ENCODE measurements at places on chromosomes 13 and 19. TPM values are rescaled to one million over a fixed set of nuclear protein-coding genes. Genes with fewer than 3 reads are reported as not detected.

GRCh38 chr19:38516802-38517201, 83.3 kb downstream of the RYR1 start:
- no peak for DNase-seq

DNA sequence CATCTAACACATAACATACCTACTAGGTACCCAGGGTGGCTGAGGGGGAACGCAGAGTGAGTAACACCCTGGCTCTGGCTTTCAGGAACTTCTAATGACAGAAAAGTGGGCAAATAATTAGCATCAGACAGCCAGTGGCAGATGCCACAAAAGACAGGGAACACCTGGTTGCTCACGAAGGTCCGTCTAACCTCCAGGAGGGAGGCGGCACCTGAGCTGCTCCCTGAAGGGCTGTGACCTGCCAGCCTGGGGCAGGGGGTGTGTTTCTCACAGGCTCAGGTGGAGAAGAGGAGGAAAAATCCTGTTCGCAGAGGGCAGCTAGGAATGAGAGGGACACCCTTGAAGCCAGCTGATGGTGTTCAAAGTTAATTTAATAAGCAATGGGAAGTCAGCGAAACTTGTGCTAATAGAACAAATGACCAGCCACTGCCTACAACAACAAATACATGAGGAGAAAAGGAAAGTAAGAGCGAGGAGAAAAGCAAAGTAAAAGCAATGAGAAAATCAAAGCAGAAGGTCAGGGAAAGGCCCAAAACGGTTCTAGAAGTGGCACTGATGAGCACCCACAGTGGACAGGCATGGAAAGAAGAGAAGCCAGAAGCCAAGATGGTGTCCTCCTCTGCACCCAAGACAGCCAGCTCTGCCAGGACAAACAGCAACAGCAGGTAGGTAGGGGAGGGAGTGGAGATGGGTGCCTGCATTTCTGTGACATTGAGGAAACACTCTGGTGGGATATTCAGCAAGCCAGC, 87.3 kb downstream of the STK24 start:
- DNase-seq, result no peak

- peak; percentile 67 for DNase-seq
These were observed 4.9 kb downstream of the TEX29 start for GRCh38 chr13:111325146-111325890.

DNA sequence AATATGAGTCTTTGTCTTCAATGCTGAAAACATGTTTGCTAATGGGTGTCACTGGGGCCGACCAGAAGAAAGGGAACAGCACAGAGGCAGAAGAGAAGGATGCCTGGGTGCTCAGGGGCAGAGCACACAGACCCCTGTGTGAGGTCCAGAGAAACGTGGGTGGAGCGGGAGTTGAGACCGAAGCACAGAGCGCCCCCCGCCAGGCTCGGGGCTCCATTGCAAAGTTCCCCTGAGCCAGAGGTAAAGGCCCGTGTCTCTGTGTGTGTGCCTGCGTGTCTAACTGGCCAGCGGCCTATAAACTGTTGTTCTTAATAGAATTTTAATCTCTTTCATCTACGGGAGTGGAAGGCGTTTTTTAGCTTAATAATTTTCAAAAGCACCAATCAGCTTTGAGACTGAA, 343.1 kb downstream of the TEX29 start:
- DNase-seq, result peak; percentile 61

- no peak for DNase-seq
These were observed 43.2 kb upstream of the TSHZ3 start for GRCh38 chr19:31392464-31392863.

GRCh38 chr19:12866416-12867119, 14.7 kb downstream of the DNASE2 start:
- no peak for DNase-seq

DNA sequence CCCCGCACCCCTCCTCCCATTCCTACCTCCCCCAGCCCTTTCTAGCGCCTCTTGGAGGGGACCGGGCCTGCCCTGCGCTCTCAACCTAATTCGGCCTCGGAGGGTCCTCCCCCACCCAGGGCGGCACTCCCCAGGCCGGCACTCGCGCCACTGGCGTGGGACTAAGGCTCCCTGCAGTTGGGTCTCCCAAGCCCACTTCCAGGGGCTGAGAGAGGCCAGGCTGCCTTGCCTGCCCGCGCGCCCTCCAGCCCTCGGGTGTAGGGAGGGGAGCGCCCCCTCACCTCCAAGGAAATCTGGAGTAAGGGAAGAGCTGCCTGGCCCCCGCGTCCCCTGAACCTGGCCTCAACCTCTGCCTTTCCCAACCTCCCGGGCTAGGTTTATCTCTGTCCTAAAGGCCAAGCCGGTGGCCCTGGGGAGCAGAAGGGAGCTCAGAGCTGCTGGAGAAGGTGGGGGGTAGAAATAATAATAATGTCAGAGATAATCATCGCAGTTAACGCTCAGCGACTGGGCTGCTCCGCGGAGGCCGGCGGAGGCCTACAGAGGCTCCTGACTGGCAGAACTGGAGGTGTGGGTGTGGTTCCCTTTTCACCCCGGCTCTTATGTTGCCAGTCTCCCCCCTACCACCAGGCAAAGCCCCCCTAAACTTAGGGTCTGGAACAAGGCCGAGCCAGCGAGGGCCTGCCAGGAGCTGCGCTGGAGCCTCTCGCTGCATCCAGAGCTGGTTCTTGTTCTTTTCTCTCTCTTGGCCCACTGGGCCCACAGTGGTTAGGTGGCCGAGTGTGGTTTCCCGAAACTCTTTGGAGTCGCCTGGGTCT, 9.6 kb downstream of the ZIC2 start:
- no peak for DNase-seq

- no peak for DNase-seq
These were observed 15.5 kb downstream of the ZNF211 start for GRCh38 chr19:57648331-57649003.

DNA sequence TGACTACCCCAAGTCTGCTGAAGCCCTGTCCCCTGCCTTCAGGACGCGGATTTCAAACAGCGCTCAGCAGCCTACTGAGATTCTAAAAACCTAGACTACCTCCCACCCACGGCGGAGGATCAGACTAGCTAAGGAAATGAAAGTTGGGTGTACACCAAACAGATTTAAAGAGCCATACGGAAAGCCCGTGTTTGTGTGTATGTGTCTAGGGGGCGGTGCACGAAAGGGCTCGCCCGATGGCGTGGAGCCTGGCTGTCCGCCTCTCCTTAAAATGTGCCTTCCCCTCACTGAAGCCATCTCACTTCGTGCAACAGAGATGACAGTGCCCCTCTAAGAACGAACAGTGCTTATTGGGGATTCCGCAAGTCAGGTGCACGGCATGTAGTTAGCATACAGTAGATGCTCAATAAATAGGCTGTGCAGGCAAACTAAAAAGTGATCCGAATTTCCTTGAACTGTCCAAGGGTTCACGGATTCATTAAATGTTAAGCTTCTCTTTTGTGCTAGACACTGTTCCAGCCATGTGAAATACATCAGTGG, 639 bp downstream of the LENG1 start:
- DNase-seq, result no peak

- no peak for DNase-seq
These were observed 1210.1 kb downstream of the DIAPH3 start for GRCh38 chr13:58953638-58954037.

DNA sequence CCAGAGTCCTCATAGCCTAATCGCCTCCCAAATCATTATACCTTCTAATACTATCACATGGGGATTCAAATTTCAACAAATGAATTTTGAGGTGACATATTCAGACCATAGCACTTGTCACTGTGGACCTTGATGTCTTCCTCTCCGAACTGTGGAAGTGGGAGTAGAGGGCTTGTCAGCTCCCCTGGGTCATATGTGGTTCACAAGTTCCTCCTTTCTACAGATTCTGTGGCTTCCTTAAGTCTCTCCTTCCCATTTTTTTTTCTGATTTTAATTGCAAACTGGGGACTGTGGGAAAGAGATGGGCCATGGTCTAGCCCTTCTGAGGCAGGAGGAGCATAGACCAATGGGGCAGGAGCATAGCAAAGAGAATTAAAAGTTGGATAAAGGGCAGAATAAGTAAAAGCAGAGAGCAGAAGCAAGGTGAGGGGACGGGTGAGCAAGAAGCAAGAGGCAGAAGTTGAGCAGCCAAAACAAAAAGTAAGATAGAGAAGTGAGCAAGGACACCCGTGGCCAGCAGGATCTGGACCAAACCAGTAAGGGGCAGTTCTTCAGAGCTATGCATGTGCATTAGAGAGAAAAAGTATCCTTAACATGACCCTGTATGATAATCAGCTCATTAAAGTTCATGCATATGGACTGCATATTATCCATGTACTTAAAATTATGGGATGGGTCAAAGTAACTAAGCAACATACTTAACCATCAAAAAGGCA, 2.6 kb upstream of the SIGLEC7 start:
- DNase-seq, result peak; percentile 45

GRCh38 chr13:46389457-46390451, 2.7 kb upstream of the RUBCNL start:
- DNase-seq, result no peak

- peak; percentile 75 for DNase-seq
These were observed 22.6 kb upstream of the F7 start for GRCh38 chr13:113083022-113083373.

GRCh38 chr19:7942981-7943443, 454 bp downstream of the TIMM44 start:
- no peak for DNase-seq

- no peak for DNase-seq
These were observed 135.8 kb downstream of the RFC3 start for GRCh38 chr13:33953781-33954180.

DNA sequence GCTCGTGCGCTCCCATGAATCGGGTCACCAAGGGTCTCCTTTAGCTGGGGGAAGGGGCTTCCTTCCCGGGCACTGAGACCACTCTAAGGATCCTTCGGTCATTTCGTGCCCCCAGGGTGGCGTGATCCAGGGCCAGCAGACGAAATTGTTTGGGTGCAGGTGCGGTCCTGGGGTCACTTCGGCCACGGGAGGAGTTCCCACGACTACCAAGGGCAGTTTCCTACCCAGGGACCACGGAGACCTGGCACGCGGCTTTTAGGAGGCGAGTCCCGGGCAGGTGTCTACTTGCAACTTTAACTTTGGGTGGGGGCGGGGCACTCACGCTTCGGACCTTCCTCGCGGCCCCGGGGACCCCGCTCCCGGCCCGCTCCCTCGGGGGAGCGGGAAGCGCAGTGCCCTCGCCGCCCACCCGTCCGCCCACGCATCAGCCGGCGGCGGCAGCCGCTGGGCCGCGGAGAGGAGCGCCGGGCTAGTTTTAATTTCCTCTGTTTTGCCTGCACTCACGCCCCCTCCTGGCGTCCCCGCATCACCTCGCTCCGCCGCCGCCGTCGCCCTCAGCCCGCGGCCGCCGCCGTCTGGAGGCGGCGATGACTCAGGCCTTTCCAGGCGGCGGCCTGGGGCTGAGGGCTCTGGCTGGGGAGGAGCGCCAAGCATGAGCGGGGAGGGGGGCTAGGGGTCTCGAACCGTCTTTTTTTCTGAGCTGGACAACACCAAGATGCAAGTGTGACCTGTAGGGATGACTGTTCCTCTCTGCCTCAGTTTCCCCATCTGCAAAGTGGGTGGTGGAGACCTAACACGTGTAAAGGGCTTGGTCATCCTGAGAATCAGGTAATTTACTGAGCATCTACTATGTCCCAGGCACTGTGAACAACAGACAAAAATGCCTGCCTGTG, 21.8 kb downstream of the OLFM2 start:
- DNase-seq, result peak; percentile 90

- no peak for DNase-seq
These were observed 28.9 kb upstream of the KPNA3 start for GRCh38 chr13:49821216-49822009.

DNA sequence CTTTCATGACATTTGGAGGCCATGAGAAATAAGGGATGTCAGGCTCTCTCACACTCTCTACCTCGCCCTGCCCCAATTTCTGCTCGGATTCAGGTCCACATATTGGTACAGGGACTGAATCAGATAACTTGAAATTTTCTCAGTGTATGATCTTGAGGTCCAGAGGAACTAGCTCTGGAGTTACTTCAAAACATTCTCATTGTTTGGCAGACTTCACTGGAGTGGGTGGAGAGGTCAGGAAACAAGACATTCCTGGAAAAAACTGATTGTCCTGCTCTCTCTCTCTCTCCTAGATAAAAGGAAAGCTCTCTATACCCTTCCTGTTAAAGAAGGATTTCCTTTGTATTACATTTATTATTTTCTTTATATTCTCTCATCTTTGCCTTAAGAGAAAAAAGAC, 428.1 kb upstream of the DACH1 start:
- DNase-seq, result no peak

- peak; percentile 98 for DNase-seq
These were observed 1.1 kb downstream of the HSPB6 start for GRCh38 chr19:35755550-35756376.

GRCh38 chr19:8477889-8478288, 24.6 kb downstream of the PRAM1 start:
- DNase-seq, result no peak

DNA sequence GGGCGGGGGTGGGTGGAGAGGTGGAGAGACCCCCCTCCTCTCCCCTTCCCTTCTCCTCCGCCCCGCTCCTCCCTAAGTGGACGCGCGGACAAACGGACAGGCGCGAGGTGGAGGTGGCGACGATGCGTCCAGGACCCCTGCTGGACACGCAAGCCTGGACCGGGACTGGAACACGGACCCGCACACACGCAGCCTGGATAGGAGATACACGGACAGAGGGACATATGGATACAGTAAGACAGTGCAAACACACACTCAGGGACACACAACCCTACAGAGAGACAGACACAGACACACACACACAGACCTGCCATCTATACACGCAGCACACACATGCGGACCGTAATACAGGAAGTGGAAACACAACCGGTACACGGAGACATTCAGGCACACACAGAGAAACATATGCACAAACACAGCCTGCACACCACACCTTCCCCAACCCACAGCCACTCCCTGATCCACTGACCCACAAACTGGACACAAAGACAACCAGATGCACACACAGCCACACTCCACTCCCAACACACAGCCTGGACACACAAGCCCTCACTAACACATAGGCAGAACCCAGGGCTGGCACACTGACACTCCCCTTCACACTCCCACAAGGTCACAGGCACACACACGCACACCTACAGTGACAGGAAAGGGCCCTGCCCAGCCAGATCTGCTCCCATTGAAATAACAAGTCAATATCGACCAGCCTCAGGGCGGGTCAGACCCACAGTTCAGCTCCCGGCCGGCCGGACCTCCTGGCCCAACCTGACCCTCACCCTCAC, 696 bp upstream of the ERFL start:
- no peak for DNase-seq

GRCh38 chr13:48715977-48716376, 62.2 kb downstream of the CYSLTR2 start:
- DNase-seq, result no peak

GRCh38 chr19:2181633-2181997, 17.9 kb downstream of the DOT1L start:
- no peak for DNase-seq

- no peak for DNase-seq
These were observed 46.0 kb downstream of the B3GLCT start for GRCh38 chr13:31245598-31246373.

GRCh38 chr13:113137691-113138298, 15.2 kb downstream of the F10 start:
- DNase-seq, result no peak

ZNF416 gene
- 5.3 TPM for total RNA-seq

PDX1 gene
- total RNA-seq, result not detected

FGF22 gene
- total RNA-seq, result not detected

CXCL17 gene
- not detected for total RNA-seq

ACP7 gene
- not detected for total RNA-seq

WDR18 gene
- total RNA-seq, result 13.4 TPM

NLRP11 gene
- not detected for total RNA-seq

PLEKHA4 gene
- 91.2 TPM for total RNA-seq

SMIM24 gene
- total RNA-seq, result not detected
